ENCODE measurements at places on chromosomes 1 and 21. TPM values are rescaled to one million over a fixed set of nuclear protein-coding genes. Genes with fewer than 3 reads are reported as not detected.

GRCh38 chr1:8815582-8816151 is 1.8 kb downstream of the RERE start:
- peaks cover 2% of the 10 kb centered on the region for H3K4me1 ChIP-seq
- H3K4me3 ChIP-seq, result peak overlapping the region; percentile 11
- no peaks in the 10 kb centered on the region for H3K27me3 ChIP-seq
- peak; percentile 40 for DNase-seq

DNA sequence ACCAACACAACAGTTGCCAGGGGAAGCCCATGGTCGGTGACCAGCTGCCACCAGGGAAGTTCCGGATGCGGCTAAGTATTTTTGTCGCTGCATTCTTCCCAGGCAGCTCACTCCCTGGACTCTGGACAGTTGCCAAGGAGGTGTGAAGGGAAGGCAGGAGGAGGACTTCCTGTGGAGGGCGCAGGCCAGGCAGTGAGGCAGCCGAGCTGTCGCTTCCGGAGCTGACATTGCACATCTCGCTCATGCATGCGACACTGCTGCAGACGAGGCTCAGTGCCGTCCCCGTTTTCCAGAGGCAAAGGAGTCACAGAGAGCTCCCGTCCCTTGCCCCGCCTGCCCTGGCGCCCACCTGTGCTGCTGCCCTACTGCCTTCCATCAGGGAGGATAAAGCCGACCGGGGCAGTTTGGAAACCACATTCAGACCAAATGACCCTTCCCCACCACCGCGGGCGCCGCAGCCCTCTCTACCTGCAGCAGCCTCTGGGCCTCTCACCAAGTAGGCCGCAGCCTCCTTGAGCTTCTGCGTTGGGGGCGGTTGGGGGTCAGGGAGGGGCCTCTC is 81.4 kb downstream of the NENF start:
- H3K4me1 ChIP-seq, result peaks cover 6% of the 10 kb centered on the region
- no peak overlapping the region for H3K27ac ChIP-seq
- peak; percentile 74 for DNase-seq

DNA sequence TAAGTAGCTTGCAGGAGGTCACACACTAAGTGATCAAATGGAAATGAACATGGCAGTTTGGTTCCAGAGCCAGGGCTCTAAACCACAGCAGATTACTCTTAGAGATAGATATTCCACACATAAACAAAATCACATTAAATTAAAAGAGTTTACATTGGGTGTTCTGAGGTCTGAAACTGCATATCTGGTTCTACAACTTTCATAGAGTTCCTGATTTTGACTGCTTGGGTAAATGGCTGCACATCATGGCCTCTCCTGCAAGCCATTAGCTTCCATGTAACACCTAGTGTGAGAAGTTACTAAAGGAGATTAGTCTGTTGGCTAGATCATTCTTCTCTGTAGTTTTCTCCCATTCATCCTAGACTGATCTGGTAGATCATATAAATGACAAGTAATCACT is 12.8 kb upstream of the XCL2 start:
- DNase-seq, result no peak
- no peaks in the 10 kb centered on the region for H3K27me3 ChIP-seq
- no peak overlapping the region for H3K4me3 ChIP-seq
- H3K4me1 ChIP-seq, result no peaks in the 10 kb centered on the region
- no peak overlapping the region for H3K27ac ChIP-seq

DNA sequence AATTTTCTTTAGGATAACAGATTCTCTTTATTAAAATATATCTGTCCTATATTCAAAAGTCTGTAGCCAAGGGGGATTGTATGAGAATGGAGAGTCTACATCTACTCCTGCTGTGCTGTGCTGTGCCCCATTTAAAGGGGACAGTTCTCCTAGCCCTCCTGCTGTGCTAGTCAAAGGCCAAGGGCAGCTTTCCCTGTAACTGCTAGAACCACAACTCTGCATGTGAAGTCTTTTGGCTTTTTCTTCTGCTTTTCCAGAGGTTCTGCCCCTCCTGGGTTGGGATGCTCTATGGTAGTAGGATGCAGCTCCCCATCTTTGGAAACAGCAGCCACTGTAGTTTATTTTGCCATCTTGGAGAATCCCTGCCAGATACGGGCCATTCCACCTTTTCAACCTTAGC is 197.5 kb upstream of the JUN start:
- no peak overlapping the region for H3K27ac ChIP-seq
- no peaks in the 10 kb centered on the region for H3K36me3 ChIP-seq
- peaks cover 8% of the 10 kb centered on the region for H3K4me1 ChIP-seq
- no peaks in the 10 kb centered on the region for H3K27me3 ChIP-seq

BRINP2 gene
- total RNA-seq, result 0.26 TPM

DNA sequence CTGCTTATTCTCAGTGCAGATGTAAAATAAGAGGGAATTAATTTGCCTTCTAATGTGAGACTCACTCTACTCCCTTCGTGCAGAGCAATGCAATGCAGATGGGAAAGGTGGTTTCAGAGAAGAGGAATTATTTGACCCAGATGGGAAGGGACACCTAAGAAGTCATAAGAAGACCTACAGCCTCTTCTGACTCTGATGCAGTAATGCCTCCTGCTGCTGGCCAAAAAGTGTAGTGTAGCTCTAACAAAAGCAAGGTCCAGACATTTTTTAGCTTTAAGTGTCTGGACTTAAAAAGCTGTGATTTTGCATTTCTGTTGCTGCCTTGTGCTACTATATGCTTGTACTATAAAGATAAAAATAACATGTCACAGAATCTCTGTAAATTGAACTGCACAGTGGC is 501.4 kb downstream of the TTLL7 start:
- no peak for DNase-seq
- no peak overlapping the region for H3K27ac ChIP-seq
- no peaks in the 10 kb centered on the region for H3K36me3 ChIP-seq
- no peaks in the 10 kb centered on the region for H3K4me1 ChIP-seq

GRCh38 chr1:211183747-211184313 is 49.9 kb upstream of the KCNH1 start:
- no peaks in the 10 kb centered on the region for H3K36me3 ChIP-seq
- no peaks in the 10 kb centered on the region for H3K4me1 ChIP-seq
- no peak overlapping the region for H3K4me3 ChIP-seq

- H3K4me3 ChIP-seq, result no peak overlapping the region
- H3K27me3 ChIP-seq, result peaks cover 16% of the 10 kb centered on the region
- no peak overlapping the region for H3K27ac ChIP-seq
- H3K36me3 ChIP-seq, result no peaks in the 10 kb centered on the region
- H3K4me1 ChIP-seq, result no peaks in the 10 kb centered on the region
- DNase-seq, result no peak
Observed at GRCh38 chr21:33151941-33152731, 77.6 kb upstream of the IFNAR2 start.

TMCO4 gene
- 22.9 TPM for total RNA-seq

DNA sequence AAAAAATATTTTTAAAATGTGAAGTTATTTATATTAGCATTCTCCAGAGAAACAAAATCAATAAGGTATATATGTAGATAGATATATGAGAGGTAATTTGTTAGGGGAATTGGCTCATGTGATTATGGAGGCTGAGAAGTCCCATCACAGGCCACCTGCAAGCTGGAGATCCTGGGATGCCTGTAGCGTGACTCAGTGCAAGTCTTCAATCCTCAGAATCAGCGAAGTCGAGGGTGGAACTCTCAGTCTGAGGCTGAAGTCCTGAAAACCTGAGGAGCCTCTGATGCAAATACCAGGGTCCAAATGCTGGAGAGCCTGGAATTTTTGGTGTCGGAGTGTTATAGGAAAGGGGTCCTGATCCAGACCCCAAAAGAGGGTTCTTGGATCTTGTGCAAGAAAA is 658.5 kb downstream of the USP25 start:
- H3K36me3 ChIP-seq, result no peaks in the 10 kb centered on the region
- DNase-seq, result no peak
- H3K27ac ChIP-seq, result no peak overlapping the region
- H3K4me3 ChIP-seq, result no peak overlapping the region

- peak; percentile 67 for DNase-seq
- H3K27ac ChIP-seq, result no peak overlapping the region
- no peak overlapping the region for H3K4me3 ChIP-seq
- no peaks in the 10 kb centered on the region for H3K27me3 ChIP-seq
Observed at GRCh38 chr1:173208146-173208545, 1.0 kb upstream of the TNFSF4 start.

SHISAL2A gene
- total RNA-seq, result not detected

GRCh38 chr1:178189814-178190213 is 95.9 kb downstream of the RASAL2 start:
- DNase-seq, result no peak
- H3K27me3 ChIP-seq, result no peaks in the 10 kb centered on the region
- H3K36me3 ChIP-seq, result no peaks in the 10 kb centered on the region
- peaks cover 2% of the 10 kb centered on the region for H3K4me1 ChIP-seq
- H3K27ac ChIP-seq, result no peak overlapping the region

FLG gene
- not detected for total RNA-seq

MNDA gene
- total RNA-seq, result not detected

- no peak for DNase-seq
- H3K4me1 ChIP-seq, result peaks cover 4% of the 10 kb centered on the region
- H3K36me3 ChIP-seq, result no peaks in the 10 kb centered on the region
- H3K4me3 ChIP-seq, result no peak overlapping the region
Observed at GRCh38 chr1:170590921-170591705, 59.1 kb downstream of the GORAB start.

DNA sequence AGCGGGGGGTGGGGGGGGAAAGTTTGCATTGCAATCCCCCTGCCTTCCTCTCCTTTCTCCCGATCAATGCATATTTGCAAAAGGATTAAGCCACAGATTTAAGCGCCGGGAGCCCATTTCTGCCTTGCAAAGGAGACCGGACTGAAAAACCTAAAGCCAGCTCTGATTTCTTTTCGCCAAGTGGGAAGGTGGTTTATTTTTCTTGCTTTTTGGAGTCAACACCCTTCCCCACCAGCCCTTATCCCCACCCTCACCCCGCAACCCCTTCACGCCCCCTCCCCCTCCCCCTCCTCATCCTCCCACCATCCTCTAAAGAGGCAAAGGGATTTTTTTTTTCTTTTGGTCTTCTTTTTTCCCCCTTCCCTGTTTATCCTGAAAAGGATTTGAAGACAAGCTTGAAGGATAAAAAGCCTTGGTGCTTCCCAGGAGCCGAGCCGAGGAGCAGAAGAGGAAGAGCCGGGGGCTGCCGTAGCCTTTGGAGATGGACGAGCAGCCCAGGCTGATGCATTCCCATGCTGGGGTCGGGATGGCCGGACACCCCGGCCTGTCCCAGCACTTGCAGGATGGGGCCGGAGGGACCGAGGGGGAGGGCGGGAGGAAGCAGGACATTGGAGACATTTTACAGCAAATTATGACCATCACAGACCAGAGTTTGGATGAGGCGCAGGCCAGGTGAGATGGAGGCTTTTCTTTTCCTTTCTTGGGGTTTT is 513 bp downstream of the PBX1 start:
- peak overlapping the region; percentile 72 for H3K4me3 ChIP-seq
- no peaks in the 10 kb centered on the region for H3K4me1 ChIP-seq
- no peaks in the 10 kb centered on the region for H3K27me3 ChIP-seq
- no peak for DNase-seq
- peak overlapping the region; percentile 55 for H3K27ac ChIP-seq
- no peaks in the 10 kb centered on the region for H3K36me3 ChIP-seq

CSMD2 gene
- 7.6 TPM for total RNA-seq

- DNase-seq, result no peak
- no peaks in the 10 kb centered on the region for H3K36me3 ChIP-seq
- H3K27ac ChIP-seq, result no peak overlapping the region
- no peak overlapping the region for H3K4me3 ChIP-seq
Observed at GRCh38 chr1:227915564-227916553, 31.9 kb downstream of the WNT9A start.

WDTC1 gene
- 23.3 TPM for total RNA-seq

GNAT2 gene
- under 0.01 TPM for total RNA-seq

DNA sequence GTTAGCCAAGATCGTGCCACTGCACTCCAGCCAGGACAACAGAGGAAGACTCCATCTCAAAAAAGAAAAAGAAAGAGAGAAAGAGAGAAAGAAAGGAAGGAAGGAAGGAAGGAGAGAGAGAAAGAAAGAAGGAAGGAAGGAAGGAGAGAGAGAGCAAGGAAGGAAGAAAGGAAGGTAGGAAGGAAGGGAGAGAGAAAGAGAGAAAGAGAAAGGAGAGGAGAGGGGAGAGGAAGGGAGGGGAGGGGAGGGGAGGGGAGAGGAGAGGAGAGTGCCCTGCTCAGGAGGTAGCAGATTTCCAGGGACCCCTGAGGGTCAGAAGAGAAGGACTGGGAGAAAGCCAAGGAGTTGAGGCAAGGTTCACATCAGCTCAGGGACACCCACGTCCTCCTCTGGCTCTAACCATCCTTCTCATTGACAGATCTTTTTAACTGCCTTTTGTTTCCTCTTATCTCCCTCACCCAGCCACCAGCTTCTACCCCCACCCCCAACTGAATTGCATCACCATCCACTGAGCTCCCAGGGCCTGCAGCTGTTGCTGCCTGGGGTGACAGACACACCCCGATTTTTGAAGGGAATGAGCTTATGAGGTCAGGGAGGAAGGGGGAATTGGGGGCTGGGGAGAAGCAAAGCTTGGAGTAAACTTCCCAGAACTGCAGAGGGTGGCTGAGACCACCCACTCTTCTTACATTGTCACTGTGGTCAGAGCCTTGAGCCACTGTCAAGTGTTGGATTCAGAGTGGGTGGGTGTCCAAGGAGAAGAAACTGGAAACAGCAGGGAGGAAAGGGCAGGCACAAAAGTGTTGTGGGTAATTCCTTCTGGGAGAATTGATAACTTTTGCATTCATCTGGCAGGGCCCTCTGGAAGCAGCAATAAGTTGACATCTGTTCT is 91.6 kb downstream of the GLUL start:
- H3K4me3 ChIP-seq, result no peak overlapping the region
- no peaks in the 10 kb centered on the region for H3K4me1 ChIP-seq
- H3K27me3 ChIP-seq, result no peaks in the 10 kb centered on the region
- no peaks in the 10 kb centered on the region for H3K36me3 ChIP-seq

- H3K27me3 ChIP-seq, result no peaks in the 10 kb centered on the region
- no peaks in the 10 kb centered on the region for H3K36me3 ChIP-seq
- no peaks in the 10 kb centered on the region for H3K4me1 ChIP-seq
- no peak overlapping the region for H3K4me3 ChIP-seq
- H3K27ac ChIP-seq, result no peak overlapping the region
Observed at GRCh38 chr1:174425121-174425520, 22.6 kb upstream of the GPR52 start.

DNA sequence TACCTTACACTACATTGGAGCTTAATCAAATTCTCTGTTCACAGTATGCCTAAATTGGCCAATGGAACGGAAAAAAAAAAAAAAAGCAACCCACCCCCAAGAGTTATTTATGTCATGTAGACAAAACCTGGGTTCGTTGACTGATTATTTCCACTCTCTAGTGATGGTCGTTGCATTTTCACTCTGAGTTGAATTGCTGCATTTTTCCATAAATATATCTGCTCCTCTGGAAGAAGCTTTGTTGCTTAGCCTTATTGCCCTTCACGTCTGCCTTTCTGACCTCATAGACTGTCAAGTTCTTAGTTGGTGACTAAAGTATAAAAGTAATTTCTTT is 90.2 kb upstream of the RUNX1 start:
- peak; percentile 55 for DNase-seq
- no peaks in the 10 kb centered on the region for H3K27me3 ChIP-seq
- no peak overlapping the region for H3K4me3 ChIP-seq
- H3K4me1 ChIP-seq, result peaks cover 9% of the 10 kb centered on the region
- no peaks in the 10 kb centered on the region for H3K36me3 ChIP-seq

- DNase-seq, result peak; percentile 15
- H3K27ac ChIP-seq, result no peak overlapping the region
- no peak overlapping the region for H3K4me3 ChIP-seq
- peaks cover 9% of the 10 kb centered on the region for H3K4me1 ChIP-seq
- H3K36me3 ChIP-seq, result no peaks in the 10 kb centered on the region
Observed at GRCh38 chr1:7393136-7393535, 378.0 kb upstream of the VAMP3 start.

OR14K1 gene
- total RNA-seq, result not detected

Data from fibroblast of lung (primary cell).